ENCODE measurements at places on chromosomes 3 and 15.
A peak's percentile ranks its signal among the peaks of the same experiment; 100 is the strongest.

DNA sequence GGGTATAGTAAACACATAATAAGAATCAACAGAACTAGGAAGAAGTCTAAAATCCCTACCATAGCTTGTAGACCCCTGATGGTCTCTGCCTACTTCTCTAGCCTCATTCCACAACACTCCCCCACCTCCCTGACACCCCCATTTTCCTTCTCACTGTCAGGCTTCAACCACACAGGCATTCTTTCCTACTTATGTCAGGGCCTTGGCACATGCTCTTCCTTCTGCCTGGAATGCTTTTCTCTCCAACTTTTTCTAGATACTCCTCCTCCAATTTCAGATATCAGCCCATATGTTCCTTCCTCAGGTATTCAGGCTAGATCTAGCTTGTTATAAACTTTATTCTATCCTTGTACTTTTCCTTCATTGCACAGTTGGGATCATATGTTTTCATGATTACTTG lies 106.0 kb upstream of the MRPL3 start:
- DNase-seq = peak; percentile 14

GRCh38 chr3:23175341-23176083 lies 27.6 kb upstream of the UBE2E2 start:
- no peak for DNase-seq

DNA sequence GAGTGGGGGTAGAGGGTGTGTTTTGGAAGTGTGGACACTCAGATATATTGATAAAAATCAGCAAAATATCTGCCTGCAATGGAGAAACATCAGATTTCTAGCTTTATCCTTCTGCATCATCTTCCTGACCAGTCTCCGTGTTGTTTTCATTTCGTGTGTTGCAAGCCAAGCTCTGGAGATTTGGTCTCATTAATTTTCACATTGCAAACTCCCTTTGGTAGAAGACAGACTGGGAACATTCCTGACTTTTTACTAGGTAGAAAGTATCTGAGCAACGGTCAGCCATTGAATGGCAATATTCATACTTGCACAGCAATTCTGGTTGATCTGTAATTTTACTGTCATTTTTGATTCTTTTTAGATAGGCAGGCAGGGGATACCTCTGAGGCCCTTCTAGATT lies 30.4 kb downstream of the FSTL1 start:
- DNase-seq = no peak

- no peak for DNase-seq
These were observed 259.5 kb upstream of the GRM7 start for GRCh38 chr3:6601374-6601773.

GRCh38 chr3:69454204-69454787 lies 68.4 kb upstream of the FRMD4B start:
- no peak for DNase-seq

- no peak for DNase-seq
These were observed 189.3 kb upstream of the SGO1 start for GRCh38 chr3:20375302-20375701.

- DNase-seq = peak; percentile 86
These were observed 951 bp downstream of the FNDC3B start for GRCh38 chr3:172040078-172040980.
